ENCODE measurements at places on chromosomes 4 and X.

DNA sequence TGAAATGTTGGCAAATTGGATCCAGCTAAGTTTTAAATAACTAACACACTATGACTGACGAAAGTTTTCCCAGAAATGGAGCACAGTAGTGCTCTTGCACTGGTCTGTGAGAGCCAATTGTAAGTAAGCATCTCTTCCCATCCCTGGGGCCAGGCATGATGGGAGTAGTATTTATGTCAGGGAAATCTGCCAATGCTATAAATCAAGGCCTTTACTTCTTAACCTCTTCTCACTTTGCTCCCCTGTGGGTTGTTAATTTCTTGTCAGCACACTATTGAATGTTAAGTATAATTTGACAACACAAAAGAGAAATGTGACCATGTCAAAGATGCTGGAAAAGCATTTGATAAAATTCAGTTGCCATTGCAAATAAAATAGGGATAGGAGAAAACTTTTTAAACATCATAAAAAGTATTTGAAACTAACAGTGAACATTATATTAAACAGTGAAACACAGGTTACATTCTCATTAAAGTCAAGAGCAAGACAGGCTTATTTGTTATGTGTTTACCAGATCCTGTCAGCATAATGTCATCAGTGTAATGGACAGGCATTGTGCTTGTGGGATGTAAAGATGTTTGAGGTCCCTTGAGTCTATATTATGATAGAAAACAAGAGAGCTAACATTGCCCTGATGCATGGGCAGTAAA lies 5.0 kb downstream of the F8A1 start:
- DNase-seq = no peak

DNA sequence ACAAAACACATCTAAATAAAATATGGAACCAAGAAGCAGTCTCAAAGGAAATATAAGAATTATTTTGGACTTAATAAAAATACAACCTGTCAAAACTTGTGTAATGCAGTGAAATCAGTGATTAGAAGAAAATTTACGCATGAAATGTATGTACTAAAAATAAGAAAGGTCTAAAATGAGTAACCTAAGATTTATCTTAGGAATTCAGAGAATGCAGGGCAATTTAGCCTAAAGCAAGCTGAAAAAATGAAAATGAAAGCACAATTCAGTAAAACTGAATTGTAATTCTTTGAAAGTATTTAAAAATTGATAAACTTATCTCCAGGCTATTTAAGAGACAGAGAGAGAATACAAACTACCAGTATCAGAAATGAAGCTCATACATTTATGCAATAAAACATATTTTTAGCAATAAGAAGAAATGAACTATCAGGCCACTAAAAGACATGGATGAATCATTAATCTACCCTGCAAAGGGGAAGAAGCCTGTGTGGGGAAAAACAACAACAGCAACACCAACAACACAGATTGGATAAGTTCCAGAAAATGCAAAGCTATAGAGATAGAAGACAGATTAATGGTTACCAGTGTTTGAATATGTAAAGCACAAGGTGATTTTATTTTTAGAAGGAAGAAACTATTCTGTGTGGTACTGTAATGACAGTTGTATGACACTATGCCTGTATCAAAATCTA lies 442.0 kb upstream of the ADGRL3 start:
- DNase-seq = no peak

DNA sequence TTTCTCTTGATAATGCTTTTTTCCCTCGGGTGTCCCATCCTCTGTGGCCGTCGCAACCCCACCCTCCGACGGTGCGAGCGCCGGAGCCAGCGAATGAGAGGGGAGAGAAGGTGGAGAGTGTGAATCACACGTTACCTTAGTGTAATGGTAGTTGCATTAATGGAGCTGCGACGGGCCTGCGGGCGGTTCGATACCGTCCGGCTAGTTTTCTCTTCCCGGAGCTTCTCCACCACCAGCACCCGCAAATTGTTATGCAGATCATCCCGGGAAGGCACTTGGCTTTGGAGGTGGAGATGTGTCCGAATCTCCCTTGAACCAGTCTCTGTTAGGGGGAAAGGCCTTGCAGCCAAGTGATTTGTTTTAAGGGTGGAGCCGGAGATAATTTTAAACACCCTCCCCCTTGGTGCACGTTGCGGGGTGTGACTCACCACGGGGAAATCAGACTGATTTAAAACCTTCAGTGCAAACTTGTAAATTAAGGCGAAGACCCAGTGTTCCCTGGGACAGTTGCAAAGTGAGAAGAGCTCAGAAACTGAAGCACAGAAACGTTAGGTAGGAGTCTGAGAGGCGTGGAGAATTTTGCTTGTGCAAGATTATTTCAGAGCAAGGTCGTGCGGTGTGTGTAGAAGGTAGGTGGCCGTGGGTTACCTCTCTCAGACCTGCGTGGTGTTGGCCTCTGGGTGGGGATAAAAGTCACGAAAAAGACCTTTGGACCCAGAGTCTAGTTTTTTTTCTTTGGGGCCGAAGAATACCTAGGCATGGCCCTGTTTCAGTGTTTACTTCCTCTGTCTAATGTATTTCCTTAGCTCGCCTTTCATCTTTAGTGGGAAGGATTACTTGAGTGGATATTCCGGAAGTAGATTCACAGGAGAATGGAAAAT lies 1.3 kb downstream of the AFF1 start:
- DNase-seq = peak; percentile 65

DNA sequence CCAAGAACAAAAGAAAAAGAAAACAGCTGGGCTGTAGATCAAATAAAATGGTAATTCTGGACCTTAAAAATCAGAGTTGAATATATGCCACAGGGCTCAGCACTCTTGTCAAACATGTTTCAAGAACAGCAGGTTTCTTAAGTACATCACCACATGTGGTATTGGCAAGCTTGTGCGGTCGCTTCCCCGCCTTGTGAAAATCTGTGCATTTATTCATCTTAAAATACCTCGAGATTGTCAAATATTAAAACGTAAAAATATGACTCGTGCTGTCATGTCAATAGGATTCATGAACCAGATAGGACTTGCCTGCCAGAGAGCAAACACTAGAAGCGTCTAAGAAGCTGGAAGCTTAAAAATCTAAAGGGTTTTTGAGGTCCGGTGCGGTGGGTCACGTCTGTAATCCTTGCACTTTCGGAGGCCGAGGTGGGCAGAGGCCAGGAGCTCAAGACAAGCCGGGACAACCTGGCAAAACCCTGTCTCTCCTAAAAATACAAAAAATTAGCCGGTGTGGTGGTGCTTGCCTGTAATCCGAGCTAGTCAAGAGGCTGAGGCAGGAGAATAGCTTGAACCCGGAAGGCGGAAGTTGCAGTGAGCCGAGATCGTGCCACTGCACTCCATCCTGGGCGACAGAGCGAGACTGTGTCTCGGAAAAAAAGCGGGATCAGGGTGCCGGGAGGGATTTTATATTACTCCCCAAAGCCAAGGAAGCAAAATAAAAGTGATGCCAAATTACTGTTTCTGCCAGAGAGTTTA lies 40.2 kb upstream of the TMEM154 start:
- no peak for DNase-seq

GRCh38 chrX:101365301-101365795 lies 16.8 kb upstream of the TIMM8A start:
- DNase-seq = no peak

DNA sequence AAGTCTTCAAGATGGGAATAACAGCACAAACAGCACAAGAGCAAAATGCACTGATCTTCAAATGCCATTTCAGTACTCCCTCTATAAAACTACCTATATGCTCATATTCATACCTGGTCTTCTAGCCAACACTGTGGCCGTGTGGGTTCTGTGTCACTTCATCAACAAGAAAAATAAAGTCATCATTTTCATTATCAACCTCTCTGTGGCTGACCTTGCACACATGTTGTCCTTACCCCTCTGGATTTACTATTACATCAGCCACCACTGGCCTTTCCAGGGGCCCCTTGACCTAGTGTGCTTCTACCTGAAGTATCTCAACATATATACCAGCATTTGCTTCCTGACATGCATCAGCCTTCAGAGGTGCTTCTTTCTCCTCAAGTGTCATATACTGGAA lies 59.6 kb upstream of the GPR174 start:
- no peak for DNase-seq

DNA sequence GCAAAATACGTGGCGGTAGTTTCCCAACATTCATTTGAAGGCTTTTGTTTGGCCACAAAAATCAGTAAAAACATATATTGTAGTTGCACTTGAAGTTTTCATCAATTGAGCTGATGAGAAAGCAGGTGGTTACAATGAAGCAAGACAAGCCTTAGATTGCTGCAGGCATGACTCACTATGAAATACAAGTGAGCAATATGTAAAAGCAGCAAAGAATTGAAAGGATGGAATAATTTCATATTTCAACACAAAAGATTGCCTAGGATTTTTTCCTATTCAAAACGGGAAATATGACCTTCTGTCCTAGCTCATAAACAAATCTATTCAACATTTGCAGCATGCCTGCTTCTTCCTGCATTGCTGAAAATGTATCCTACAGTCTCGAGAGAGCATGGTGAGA lies 190.9 kb upstream of the BANK1 start:
- no peak for DNase-seq
